ENCODE measurements at places on chromosomes 1 and 21. TPM values are rescaled to one million over a fixed set of nuclear protein-coding genes. Genes with fewer than 3 reads are reported as not detected.

DNA sequence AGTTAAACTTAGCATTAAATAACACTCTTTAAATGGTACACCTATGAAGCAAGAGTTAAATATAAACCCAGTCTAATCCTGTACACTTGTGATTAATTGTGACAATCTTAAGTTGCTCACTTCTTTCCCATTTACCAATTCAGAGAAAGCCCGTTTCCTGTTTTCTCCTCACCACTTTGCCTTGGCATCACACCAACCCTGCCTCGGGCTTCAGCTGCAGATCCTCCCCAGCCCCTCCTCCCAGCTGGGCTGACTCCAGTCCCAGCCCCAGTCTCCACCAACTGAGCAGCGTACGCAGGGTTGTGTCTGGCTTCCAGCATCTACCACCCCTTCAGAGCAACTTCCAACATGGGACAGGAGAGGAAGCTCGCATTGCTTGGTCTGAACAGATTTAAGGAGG lies 4.1 kb downstream of the PYCR2 start:
- peak; percentile 95 for DNase-seq

DNA sequence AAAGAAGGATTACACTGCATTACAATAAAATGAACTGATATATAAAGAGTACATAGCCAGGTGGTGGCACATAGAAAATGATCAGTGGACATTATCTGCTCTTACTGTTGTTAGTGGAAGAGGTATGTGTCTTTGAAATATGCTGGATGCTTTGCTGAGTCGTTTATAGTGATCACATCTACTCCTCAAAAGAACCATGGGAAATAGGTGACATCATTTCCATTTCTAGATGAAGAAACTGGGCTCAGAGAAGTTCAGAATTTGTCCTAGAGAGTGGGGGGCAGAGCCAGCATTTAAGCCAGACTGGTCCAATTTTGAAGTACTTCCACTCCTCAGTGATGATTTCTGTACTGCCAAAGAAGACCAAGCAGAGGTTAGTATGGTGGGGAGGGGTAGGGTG lies 34.0 kb upstream of the BACH1 start:
- peak; percentile 37 for DNase-seq

DNA sequence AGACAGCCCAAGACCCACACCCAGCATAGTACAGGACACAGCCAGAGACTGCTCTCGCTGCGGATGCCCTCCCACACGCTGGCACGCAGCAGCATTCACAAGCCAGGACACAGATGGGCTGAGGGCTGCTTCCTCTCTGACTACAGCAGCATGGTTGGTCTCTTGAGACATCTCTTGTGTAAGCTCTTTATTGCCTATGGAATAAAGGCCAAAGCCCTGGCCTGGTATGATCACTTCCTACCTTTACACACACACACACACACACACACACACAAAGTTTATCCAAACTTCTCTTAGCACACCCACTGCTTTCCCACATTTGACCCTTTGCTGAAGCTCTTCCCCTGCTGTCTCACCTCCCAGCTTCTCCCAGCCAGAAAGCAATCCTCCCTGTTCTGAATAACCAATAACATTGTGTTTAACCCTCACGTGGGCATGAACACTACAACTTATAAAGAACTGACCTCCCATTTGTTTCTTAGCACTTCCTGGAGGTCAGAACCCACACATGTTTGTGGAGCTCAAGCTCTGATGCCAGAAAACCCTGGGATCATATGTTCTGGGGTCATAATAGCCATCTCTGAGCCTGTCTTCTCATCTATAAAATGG lies 1.2 kb upstream of the LUZP1 start:
- no peak for DNase-seq

GRCh38 chr1:209103092-209103491 lies 480.4 kb upstream of the CAMK1G start:
- no peak for DNase-seq

DNA sequence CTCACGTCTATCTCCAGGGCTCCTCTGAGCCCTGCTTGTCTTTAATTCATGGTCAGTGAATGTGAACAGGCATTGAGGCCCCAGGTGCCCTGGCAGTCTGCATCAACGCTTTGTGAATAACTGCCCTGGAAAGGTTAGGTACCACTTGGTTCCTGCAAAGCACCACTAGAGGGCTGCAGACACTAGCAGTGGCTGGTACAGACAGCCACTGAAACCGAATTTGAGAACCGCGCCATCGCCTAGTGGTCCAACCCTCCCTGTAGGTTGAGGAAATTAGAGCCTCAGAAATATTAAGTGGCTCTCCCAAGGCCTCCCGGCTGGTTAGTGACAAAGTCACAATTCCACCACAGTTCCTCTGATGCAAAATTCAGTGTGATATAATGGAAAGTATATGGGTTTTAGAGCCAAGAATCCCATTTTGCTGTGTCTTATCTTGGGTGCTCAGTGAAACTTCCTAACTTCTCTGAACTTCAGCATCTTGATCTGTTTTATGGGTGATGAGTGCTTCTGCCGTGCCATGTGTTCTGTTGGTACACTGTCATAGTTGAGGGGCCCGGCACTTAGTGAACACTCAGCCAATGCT lies 46.2 kb upstream of the BCL9 start:
- DNase-seq, result peak; percentile 70

GRCh38 chr1:173222149-173223030 lies 15.3 kb upstream of the TNFSF4 start:
- DNase-seq, result no peak

GRCh38 chr1:29436181-29436785 lies 200.0 kb downstream of the PTPRU start:
- no peak for DNase-seq

DNA sequence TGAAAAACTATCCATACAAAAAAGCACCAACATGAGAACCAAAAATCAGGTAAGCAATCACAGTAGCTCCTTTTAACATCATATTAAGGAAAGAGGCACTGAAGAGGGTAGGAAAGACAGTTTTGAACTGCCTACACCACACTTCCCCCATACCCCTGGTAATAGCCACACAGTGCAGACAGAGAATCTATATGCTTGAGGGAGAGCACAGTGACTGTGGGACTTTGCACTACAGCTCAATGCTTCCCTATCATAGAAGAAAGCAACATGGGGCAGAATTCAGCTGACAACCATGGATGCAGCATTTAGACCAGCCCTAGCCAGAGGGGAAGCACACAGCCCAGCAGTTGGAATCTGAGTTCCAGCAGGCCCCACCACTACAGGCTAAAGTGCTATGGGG lies 7.9 kb upstream of the TEX50 start:
- no peak for DNase-seq

DNA sequence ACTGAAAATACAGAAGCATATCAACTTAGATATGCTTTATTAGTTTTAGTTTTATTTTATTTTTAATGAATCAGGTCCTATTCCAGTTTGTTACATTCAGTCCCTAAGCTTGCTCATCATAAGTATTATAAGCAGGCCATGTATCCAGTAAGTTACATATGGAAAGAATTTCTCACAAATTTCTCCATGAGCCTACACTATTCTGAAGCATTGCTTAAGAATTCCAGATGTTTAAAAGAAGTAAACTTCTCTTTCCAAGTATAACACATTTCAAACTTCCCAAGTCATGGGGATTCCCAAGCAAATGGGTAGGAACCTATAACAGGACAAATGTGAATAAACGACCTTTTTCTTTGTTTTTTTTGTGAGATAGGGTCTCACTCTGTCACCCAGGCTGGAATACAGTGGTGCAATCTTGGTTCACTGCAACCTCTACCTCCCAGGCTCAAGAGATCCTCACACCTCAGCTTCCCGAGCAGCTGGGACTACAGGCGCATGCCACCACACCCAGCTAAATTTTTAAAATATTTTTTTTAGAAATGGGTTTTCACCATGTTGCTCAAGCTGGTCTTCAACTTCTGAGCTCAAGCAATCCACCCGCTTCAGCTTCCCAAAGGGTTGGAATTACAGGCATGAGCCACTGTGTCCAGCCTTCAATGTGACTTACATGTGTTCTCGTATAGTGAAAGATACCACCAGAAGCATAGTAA lies 39.0 kb downstream of the ST7L start:
- DNase-seq, result no peak

GRCh38 chr1:208256091-208256490 lies 11.9 kb upstream of the PLXNA2 start:
- peak; percentile 77 for DNase-seq

GRCh38 chr1:47617381-47618221 lies 179.8 kb downstream of the FOXD2 start:
- no peak for DNase-seq

GRCh38 chr1:222867316-222867715 lies 52.5 kb downstream of the DISP1 start:
- no peak for DNase-seq

DNA sequence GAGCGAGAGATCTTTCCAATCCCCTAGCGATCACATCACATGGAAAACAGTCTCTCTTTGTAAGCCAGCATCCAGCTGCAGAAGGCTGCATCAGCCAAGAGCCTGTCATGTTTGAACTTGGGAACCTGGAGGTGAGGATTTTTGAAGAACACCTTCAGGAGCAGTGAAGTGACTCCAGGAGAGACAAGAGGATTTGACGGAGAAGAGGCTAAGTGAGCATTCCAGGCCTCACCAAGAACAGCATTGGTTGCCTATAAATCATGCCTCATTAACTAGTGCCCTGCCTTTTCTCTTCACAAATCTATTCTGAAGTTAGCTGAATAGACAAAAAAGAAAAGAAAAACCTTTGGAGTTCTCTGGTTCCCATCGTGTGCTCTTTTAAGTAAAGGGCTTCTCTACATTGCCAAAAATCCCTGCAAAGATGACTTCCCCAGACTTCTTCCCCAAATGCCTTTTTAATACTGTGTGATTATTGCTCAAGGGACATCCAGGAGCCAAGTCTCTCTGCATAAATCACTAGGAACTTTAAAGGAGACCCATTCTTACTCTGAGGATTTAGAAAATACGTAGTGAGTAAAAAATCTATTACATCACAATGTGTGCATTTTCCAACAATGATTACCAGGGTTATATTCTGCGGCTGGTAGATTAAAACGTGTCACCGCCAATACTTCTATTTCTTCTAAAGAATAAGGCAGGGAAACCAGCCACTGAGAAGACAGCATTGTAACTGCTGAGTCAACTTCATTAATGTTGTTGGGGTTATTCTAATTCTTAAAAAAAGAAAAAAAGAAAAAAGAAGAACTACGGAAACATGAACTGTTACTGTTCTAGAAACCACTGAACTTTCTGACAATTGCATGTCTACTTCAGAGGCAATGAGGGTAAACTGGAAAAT lies 95.2 kb downstream of the KIF14 start:
- no peak for DNase-seq

DNA sequence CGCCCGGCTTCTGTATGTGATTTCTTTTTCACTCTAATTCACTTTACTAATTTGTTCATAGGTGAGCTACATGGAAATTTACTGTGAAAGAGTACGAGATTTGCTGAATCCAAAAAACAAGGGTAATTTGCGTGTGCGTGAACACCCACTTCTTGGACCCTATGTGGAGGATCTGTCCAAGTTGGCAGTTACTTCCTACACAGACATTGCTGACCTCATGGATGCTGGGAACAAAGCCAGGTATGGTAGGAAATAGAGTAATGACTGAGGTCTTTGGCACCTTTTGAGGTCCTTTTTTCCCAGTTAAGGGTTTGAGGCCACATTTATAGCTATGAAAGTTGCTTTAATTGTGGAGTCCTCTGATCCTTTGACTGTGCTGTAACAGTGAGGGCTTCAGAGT lies 56.9 kb downstream of the KIF1B start:
- peak; percentile 56 for DNase-seq

DNA sequence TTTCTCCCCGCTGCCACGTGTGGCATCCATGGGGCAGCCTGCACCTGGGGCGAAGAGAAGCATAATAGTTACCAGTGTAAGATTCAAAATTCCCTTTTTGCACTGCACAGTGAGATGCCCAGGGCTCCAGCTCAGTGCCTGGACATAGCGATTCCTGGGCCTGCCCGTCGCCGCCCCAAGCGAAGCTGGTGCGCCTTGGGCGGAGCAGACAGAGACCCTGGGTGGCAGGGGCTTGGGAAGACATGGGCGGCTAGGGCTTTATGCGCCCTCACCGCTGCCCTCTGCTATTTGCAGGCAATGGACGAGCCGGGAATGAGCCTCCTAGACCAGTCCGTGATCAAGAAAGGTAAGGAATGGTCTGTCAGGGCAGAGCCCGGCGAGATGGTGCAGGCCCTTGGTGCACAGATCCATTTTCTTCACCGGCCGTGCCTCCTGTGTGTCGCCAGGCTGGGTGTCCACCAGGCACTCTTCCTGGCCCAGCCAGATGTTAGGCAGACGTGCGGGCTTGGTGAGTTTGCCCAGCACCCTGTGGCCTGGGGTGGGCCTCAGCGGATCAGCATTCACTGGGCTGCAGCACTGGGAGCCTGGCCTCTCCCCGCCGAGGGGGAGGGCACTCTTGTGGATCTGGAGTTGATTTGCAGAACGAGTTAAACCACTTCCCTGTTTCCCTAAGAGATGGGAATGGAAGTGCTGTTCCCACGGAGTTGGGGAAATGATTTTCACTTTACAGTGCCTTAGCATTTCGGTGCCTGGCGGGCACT lies 1.7 kb downstream of the TFAP2E start:
- DNase-seq, result no peak

DNA sequence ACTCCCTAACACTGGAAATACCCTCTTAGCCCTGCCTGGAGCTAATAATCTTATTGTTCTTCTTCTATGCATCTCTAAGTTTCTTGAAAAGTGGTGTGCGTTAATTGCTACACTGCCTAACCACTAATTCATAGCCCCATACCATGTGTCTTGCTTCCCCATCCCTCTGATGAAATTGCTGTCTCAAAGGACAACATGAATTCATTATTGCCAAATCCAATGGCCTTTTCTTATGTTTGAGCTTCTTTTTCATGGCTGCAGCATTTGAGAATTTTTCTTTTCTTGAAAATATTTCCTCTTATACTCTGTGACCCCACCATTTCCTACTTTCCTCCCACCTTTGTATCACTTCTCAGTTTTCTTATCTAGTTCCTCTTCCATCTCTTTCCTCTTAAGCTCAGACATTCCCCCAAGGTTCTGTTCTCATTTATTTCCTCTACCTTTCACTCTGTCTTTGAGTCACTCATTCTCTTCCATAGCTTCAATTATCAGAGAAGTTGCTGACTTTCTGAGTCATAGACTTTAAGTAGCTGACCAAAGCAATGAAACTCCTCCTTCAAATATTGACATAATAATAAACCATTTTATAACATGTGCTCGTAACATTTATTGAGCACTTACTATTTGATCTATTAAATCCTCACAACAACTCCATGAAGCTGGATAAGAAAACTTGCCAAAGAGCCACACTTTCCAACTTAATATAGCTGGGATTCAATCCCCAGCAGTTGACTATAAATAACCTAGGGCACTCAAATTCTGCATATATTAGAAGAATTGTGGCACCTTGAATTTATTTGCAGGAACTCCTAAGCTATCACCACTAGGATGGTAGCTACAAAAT lies 35.5 kb upstream of the ATP6V1G3 start:
- DNase-seq, result peak; percentile 68

DNA sequence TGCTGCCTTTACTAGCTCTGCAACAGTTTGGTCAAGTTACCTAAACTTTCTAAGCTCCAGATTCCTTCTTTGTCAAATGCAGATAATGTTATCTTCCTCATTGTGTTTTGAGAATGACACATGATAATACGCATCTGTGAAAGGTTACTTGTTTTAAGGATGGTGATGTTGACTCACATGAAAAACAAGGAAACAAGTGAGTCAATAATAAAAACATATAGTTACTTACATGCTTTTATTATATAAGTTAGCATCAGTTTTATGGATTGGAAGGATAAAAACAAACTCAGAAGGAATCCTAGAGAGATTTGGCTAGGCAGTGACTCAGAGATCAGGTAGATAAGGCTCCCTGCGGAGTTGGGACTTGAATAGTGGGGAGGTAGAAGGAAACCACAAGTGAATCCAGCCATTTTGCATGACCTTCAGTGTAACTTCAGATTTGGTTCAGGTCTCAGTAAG lies 144.6 kb downstream of the LMO4 start:
- peak; percentile 67 for DNase-seq

ERICH3 gene
- not detected for total RNA-seq

CHRNB2 gene
- not detected for total RNA-seq

Data from M059J (cell line).